Central memory CD8-positive, alpha-beta T cell (primary cell): ENCODE measurements at places on chromosomes 4 and X.

DNA sequence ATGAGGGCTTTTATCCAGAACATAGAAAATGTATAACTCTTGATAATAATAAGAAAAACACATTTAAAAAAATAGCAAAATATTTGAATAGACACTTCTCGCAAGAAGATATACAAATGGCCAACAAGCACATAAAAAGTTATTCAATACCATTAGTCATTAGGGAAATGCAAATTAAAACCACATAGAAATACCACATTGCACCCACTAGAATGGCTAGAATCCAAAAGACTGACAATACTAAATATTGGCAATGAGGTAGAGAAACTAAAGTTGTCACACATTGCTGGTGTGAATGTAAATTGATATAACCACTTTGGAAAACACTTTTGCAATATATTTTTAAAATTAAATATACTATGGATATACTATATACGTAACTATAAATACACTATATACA lies 754.3 kb upstream of the MAGEB2 start:
- H3K4me1 ChIP-seq = no peaks in the 10 kb centered on the region
- no peak overlapping the region for H3K27ac ChIP-seq
- no peaks in the 10 kb centered on the region for H3K36me3 ChIP-seq
- no peak for DNase-seq
- no peaks in the 10 kb centered on the region for H3K27me3 ChIP-seq

DNA sequence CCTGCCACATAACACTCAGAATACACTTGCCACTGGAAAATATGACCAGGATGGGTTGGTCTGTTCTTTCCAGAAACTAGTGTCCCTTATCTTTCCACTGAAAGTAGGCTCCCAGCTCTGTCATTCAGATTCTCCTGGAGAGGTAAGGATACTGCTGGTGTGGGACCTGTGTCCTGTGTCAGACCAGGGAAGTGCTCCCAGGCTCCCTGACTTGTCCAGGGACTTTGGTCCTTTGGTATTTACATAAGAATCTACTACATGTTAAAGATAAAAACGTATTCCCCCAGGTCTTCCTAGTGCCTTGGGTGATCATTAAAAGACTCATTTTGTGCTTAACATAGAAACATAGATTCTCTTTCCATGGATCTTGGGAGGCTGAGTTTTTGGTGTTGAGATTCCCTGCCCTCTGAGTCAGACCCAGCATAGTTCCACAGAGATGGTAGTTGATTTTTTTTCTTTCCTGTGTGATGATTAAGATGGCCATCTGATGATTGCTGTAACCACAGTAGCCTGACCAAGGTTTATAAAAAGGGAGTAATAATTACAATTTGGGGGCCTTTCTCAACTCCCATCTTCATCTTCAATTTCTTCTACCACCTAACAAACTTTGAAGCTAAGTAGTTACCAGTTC lies 159.8 kb upstream of the JADE1 start:
- no peaks in the 10 kb centered on the region for H3K27me3 ChIP-seq
- H3K36me3 ChIP-seq = no peaks in the 10 kb centered on the region
- DNase-seq = no peak
- H3K27ac ChIP-seq = no peak overlapping the region
- no peak overlapping the region for H3K4me3 ChIP-seq

GRCh38 chrX:103417933-103418332 lies 41.6 kb downstream of the BEX3 start:
- H3K4me3 ChIP-seq = no peak overlapping the region
- H3K27me3 ChIP-seq = peaks cover 13% of the 10 kb centered on the region
- H3K27ac ChIP-seq = no peak overlapping the region
- no peaks in the 10 kb centered on the region for H3K4me1 ChIP-seq

- H3K36me3 ChIP-seq = no peaks in the 10 kb centered on the region
- no peaks in the 10 kb centered on the region for H3K27me3 ChIP-seq
- no peak overlapping the region for H3K27ac ChIP-seq
- no peak for DNase-seq
Measured at GRCh38 chrX:111402344-111402743, 9.6 kb downstream of the DCX start.

GRCh38 chrX:148365233-148365632 lies 135.2 kb upstream of the AFF2 start:
- DNase-seq = no peak
- H3K4me3 ChIP-seq = no peak overlapping the region
- H3K27ac ChIP-seq = no peak overlapping the region
- no peaks in the 10 kb centered on the region for H3K27me3 ChIP-seq
- H3K36me3 ChIP-seq = no peaks in the 10 kb centered on the region
- no peaks in the 10 kb centered on the region for H3K4me1 ChIP-seq

DNA sequence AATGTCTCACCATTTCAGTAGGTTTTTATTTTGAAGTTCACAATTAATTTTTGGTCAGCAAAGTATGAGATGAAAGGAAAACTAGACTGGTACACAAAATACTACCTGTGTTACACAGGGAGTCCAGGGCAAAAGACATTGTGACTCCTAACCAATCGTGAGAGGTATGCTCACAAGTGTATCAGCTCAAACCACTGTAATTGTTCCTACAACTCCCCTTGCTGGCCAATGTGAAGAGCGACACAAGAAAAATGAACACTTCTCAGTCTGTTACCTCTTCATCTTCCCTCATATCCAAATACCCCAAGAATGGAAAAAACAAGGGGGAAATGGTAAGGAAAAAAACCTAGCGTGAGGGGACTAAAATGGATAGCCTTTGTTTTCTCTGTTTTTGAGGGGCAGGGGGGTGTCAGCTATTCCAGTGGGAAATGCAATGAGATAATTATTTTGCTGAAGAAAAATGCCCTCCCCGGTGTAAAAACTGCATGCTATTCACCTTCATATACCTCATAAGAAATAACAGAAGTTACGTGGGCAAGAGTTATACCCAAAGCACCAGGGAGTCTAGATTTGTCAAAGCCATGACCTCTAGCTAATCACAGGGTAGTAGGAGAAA lies 30.6 kb upstream of the NSUN7 start:
- no peak overlapping the region for H3K4me3 ChIP-seq
- no peak for DNase-seq
- H3K27me3 ChIP-seq = no peaks in the 10 kb centered on the region
- H3K27ac ChIP-seq = no peak overlapping the region
- no peaks in the 10 kb centered on the region for H3K4me1 ChIP-seq

DNA sequence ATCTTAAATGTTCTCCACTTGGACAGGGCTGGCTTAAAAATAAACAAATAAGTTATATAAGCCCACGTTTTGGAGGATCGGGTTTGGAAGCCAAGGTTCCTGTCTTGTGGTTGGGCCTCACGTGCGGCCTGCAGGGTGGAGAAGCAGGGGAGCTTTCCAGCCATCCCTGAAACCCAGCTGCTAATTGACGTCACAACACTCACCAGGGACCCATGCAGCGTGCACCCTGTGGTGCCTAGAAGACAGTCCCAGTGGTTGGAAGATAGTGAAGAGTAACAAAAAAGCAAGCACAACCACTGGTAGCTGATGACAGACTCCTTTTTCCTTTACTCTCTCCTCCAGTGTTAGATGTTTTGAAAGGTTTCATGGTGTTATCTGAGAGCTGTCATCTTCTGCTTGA lies 142.0 kb upstream of the RBPJ start:
- peaks cover 2% of the 10 kb centered on the region for H3K36me3 ChIP-seq
- H3K27me3 ChIP-seq = peaks cover 2% of the 10 kb centered on the region
- H3K4me3 ChIP-seq = no peak overlapping the region
- H3K4me1 ChIP-seq = no peaks in the 10 kb centered on the region

- H3K27me3 ChIP-seq = no peaks in the 10 kb centered on the region
- no peak overlapping the region for H3K4me3 ChIP-seq
- H3K27ac ChIP-seq = no peak overlapping the region
- DNase-seq = no peak
- no peaks in the 10 kb centered on the region for H3K4me1 ChIP-seq
- no peaks in the 10 kb centered on the region for H3K36me3 ChIP-seq
Measured at GRCh38 chrX:136453771-136454170, 34.0 kb upstream of the BRS3 start.

DNA sequence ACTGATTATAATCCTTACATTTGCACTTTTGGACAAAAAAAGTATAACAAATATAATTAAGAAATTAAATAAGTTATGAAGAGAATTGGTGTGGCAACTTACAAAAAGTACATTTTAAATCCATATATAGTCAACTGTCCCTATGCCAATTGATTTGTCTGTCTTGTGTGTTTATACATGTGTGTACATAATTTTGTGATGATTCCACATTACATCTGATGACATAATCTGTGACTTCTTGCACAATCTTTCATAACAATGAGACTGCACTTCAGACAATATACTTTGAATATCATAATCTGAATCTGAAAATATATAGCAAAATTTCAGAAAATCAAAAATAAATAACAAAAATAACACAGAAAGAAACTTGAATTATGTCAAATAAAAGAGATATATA lies 953.4 kb downstream of the FAT4 start:
- no peaks in the 10 kb centered on the region for H3K27me3 ChIP-seq
- no peaks in the 10 kb centered on the region for H3K4me1 ChIP-seq
- H3K4me3 ChIP-seq = no peak overlapping the region
- no peak for DNase-seq

DNA sequence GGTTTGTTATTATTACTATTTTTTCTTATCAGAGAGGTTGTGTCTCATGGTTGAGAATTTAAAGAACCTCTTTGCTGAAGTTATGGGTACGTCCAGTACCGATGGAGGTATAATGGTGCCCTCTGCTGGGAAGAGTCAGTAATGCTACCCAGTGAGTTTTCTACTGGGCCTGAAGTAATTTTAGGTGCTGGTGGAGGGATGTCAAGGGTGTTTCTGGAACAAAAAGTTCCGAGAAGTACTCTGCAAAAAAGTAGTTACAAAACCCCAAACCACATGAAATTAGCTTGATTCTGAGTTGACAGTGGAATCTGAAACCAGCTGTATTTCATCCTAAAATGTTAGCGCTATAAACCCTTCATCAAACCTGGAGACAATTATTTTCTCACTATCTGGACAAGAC lies 102.5 kb upstream of the MID1 start:
- DNase-seq = no peak
- H3K36me3 ChIP-seq = no peaks in the 10 kb centered on the region
- no peak overlapping the region for H3K27ac ChIP-seq
- H3K4me3 ChIP-seq = no peak overlapping the region

DNA sequence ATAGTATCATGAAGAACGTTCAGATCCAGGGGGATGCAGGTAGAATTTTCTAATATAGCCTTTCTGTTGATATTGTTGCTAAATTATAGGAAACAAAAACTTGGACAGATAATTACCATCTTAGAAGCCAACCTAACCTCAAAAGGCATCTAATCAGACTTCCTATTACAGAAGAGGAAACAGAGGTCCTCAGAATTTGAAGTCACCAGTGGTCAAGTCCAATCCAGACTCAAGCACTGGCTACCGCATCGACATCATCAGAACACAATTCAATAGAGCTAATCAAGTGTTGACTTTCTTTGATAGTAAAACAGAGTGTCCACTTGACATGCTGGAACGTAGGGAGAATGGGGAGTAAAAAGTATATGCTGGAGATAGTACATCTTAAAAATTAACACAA lies 10.3 kb upstream of the ATP10D start:
- H3K36me3 ChIP-seq = peaks cover 2% of the 10 kb centered on the region
- no peak for DNase-seq
- no peaks in the 10 kb centered on the region for H3K4me1 ChIP-seq
- no peak overlapping the region for H3K27ac ChIP-seq
- no peak overlapping the region for H3K4me3 ChIP-seq
- peaks cover 11% of the 10 kb centered on the region for H3K27me3 ChIP-seq

- no peaks in the 10 kb centered on the region for H3K36me3 ChIP-seq
- DNase-seq = no peak
- no peak overlapping the region for H3K4me3 ChIP-seq
Measured at GRCh38 chrX:153853180-153853901, 23.0 kb upstream of the PDZD4 start.

GRCh38 chr4:153257151-153257620 lies 52.9 kb downstream of the TRIM2 start:
- H3K27me3 ChIP-seq = peaks cover 44% of the 10 kb centered on the region
- no peaks in the 10 kb centered on the region for H3K36me3 ChIP-seq
- no peak overlapping the region for H3K27ac ChIP-seq
- DNase-seq = no peak
- H3K4me3 ChIP-seq = no peak overlapping the region
